Suppressor macrophage (primary cell): ENCODE measurements at places on chromosomes 2 and 18.

DNA sequence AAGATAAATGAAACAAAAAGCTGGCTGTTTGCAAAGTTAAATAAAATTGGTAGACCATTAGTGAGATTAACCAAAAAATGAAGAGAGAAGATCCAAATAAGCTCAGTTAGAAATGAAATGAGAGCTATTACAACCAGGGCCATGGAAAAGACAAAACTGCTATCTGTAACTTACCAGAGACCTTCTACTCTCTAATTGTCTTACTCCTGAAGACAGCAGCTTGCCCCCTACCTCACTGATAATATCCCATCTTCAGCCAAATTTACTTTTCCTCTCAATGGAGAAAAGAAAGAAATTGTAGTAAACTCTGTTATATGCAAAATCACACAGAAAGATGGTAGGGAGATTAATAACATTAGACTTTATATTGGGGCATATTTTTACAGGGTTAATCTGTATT, 178.2 kb downstream of the LCLAT1 start:
- DNase-seq: no peak

DNA sequence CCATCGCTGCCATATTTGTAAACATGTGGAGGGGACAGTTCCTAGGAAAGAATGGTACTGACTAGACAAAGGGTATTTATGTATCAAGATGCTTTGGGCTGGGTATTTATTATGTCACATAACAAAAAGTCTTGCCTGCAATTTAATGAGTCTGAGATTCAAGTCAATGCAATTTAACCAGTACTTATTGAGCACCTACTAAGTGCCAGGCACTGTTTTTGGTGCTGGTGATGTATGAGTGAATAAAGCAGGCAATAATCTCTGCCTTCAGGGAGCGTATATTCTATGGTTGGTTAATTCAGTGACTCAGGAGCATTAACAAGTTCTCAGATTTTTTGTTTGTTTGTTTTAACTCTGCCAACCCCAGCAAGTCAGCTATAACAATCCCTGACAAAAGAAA, 24.6 kb upstream of the ACVR1 start:
- DNase-seq: no peak

- DNase-seq: no peak
Measured at GRCh38 chr2:62760555-62760954, 55.0 kb downstream of the EHBP1 start.

DNA sequence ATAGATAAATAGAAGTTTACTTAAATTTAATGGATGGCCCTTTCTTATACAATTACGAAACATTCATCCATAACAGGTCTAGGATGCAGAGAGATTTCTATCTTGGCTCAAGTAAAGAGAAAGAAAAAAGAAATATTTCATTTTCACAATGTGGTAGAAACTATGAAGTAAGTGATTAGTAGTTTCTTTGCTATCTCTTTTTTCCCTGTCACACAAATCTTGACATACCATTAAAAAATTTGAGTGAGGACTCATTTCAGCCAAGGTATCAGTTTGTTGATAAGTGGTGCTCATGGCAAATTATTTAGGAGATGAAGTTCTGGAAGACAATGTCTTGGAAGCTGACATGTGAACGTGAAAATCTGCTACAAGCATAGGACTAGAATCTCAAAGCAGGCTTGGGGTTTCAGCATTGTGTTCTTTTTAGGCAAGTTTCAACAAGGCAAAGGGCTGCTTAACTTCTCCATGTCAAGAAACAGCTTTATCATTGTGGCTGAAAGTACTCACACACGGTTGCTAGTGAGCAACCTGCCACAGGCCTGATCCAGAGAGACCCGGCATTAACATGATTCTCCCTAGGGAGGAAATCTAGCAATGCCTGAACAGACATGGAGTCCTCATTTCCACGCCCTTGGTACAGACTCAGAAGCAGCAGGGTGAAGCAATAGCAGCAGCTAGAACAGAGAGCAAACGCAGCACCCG, 414.6 kb downstream of the DLGAP1 start:
- no peak for DNase-seq
